Activated naive CD8-positive, alpha-beta T cell treated with anti-CD3 and anti-CD28 coated beads for 36 hours (primary cell): ENCODE measurements at places on chromosomes 4 and X. TPM values are rescaled to one million over a fixed set of nuclear protein-coding genes. Genes with fewer than 3 reads are reported as not detected.

Gene ALAS2
- not detected for total RNA-seq

- no peaks in the 10 kb centered on the region for H3K27me3 ChIP-seq
- DNase-seq: no peak
- no peak overlapping the region for H3K27ac ChIP-seq
- H3K4me1 ChIP-seq: no peaks in the 10 kb centered on the region
These were observed 94.8 kb downstream of the MBNL3 start for GRCh38 chrX:132393992-132394391.

- H3K27ac ChIP-seq: no peak overlapping the region
- H3K4me1 ChIP-seq: no peaks in the 10 kb centered on the region
- no peaks in the 10 kb centered on the region for H3K27me3 ChIP-seq
- H3K36me3 ChIP-seq: no peaks in the 10 kb centered on the region
- no peak overlapping the region for H3K4me3 ChIP-seq
These were observed 851.6 kb downstream of the CENPC start for GRCh38 chr4:66693694-66694093.

- DNase-seq: no peak
- no peak overlapping the region for H3K27ac ChIP-seq
- H3K27me3 ChIP-seq: no peaks in the 10 kb centered on the region
- H3K4me1 ChIP-seq: no peaks in the 10 kb centered on the region
These were observed 80.1 kb downstream of the ANAPC4 start for GRCh38 chr4:25457053-25457715.

DNA sequence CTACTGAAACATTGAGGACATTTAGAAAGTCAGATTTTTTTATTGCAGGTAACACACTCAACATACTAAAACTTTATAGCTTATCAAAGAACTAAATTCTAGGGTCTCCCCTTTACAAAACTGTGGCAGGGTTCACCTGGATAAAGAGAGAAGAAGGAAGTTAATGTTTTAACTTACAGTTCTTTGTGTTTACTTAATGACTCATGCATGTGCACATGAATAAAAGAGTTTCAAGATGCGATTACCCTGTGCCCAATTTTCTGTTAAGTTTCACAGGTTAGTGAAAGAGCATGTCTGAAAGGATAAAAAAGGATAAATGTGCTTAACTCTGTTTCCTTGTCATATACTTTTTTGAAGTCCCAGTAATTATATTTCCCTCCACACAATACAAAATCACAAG lies 16.8 kb downstream of the DCAF8L1 start:
- H3K36me3 ChIP-seq: no peaks in the 10 kb centered on the region
- H3K4me3 ChIP-seq: no peak overlapping the region
- DNase-seq: no peak
- H3K27ac ChIP-seq: no peak overlapping the region
- H3K4me1 ChIP-seq: no peaks in the 10 kb centered on the region
- no peaks in the 10 kb centered on the region for H3K27me3 ChIP-seq
